Left renal cortex interstitium (tissue), 4 donors: ENCODE measurements at places on chromosomes 11 and 22.

DNA sequence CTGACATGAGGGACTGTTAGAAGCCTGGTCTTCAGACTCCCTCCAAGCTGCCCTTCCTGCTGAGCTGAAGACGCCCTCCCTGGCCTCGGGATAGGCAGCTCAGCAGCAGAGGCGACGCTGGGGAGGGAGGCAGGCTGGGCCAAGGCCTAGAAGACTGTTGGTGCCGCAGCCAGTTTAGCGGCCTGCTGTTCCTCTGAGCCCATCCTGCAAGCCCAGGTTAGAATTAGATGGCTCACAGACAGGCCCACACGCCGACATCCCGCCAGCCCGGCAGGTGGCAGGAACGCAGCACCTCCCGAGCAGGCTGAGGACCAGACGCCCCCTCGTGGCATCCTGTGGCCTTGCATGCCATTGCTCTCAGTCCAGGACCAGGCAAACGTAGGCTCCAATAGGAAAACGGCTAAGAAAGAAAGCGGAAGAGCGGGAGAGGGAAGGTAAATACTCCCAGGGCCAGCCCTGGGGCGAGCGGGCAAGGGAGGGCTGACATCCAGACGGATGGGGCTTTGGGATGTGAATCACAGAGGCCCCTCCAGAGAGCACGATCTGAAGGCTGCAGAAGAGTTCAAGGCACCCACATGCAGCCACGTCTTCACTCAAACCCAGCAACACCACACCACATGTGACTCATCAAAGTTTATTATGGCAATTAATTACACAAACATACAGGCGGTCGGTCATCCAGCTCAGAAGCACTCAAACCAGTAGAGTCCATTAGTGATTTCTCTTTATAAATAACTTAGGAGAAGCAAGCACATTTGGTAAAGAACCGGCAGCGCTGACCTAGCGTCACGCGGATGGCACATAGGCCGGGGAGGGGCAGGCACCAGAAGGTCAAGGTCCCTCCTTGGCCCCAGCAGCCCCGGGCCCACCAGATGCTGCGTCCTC, 27.6 kb downstream of the CD5 start:
- DNase-seq: peak; percentile 81

GRCh38 chr22:47793304-47794101, 1031.1 kb downstream of the TBC1D22A start:
- DNase-seq: no peak

DNA sequence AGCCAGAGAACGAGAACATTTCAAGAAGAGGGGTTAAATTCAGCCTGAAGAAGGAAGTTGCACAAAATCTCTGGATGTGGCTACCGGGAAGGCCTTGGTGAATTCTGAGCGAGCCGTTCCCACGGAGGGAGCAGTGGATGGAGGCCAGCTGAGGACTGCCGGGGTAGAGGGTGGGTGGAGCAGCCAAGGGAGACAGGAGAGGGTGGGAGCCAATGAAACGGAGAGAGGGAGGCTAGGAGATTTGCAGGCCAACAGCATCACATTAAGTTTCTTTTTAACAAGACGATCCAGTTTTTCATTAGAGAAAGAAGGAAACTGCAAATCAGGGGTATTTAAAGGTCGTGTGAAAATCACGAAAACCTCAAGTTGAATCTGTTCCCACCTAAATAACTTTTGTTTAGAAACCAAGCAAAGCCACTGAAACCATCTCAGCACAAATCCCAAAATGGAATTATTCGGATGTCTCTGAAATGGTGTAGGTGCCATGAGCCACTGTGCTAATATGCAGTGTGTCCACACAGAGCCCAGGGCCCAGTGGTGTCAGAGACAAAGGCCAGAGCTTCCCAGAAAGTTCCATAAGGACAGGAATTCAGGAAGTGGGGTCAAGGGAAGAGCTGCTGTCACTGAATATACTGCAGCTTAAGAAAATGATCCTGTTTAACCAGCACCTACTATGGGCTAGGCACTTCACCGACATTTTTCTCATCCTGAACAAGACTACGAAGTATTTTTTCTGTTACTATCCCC, 59.7 kb upstream of the SLC35C1 start:
- no peak for DNase-seq

DNA sequence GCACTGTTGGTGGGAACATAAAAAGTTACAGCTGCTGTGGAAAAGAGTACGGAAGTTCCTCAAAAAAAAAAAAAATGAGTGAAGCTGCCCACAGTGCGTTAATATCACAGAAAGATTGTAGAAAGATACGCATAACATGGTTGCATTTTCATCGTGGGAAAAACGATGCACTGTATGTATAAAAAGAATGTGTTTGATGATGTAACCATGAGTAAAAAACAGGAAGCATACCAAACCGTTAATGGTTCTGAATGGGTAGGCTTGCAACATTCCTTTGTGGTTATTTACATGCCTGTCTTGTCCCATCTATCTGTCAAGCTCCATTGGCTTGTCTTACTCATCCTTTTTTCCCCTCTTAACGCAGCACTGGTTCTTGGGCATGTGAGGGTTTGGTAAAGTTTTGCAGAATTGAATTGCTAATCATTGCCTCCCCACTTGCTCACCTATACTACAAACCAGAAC, 33.8 kb upstream of the DKK3 start:
- no peak for DNase-seq
